CD4-positive, CD25-positive, alpha-beta regulatory T cell (primary cell): ENCODE measurements at places on chromosomes 13 and 19.

- no peak for DNase-seq
These were observed 10.6 kb downstream of the FPR2 start for GRCh38 chr19:51771376-51772130.

DNA sequence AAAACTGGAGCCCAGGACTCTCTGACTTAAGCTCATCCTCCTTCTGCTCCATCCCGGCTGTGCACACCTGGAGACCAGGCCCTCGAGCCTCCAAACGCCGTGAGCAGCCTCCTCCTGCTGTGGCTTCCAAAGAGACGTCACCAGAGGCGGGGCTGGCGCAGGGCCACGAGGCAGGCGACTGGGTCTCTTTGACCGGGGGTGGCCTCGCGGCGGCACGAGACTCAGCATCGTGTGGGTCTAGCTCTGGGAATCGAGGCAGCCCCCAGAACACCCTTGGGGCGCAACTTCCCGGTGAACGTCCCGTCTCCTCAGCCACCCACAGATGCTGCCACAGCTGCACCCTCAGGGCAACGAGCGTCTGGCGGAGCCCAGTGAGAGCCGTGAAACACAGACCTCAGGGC lies 22.8 kb downstream of the RASA3 start:
- DNase-seq, result no peak

GRCh38 chr19:15126131-15126910 lies 19.1 kb downstream of the SYDE1 start:
- DNase-seq, result no peak

GRCh38 chr13:38228322-38228721 lies 121.3 kb upstream of the UFM1 start:
- no peak for DNase-seq

DNA sequence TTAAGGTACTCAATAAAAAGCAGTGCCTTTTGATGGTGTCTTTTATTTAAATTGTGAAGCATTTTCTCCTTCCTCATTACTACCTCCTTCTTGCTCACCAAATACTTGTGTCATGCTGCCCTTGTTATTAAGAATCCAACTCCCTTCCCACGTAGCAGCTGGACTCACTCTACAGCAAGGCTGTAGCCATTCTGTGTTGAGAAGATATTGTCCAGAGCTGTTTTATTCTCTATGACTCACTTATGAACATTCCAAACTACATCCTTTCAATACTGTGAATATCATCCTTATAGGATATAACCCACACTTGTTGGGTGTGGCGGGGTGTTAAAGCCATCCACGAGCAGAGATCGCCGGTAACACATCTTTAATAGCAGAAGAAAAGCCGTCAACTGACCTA lies 1671.5 kb upstream of the SLC10A2 start:
- DNase-seq, result no peak

DNA sequence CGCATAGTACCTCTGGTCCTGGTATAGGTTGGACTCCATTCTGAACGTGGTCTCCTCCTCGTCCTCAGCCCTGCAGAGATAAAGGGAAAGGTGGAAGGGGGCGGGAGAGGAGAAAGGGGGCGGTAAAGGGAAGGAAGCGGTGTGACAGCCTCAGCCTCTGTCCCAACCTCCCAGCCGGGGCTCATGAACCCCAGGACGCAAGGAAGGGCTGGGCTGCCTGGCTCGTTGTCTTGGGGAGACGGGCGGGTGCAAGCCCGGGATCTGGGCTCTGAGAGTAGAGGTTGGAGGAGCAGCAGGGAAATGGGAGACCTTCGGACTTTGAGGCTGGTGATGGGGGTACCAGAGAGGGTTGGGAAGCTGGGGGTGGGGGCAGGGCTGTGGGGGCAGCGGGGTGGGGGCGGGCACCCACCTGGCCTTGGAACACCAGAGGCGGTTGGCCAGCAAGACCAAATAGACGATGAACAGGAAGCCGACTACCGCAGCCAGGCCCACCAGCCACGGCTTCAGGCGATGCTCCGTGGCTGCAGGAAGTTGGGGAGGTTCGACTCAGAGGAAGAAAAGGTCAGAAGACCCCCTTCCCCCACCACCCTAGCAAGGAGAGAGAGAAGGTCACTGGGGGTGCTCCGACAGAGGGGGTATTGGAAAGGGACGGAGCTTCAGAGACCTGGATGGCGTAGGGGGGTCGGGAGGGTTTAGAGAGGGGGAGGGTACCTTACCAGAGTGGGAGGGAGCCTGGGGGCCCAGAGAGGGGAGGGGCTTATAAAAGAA lies 1.7 kb downstream of the SMIM24 start:
- no peak for DNase-seq
